ENCODE measurements at places on chromosomes 1 and 21. TPM values are rescaled to one million over a fixed set of nuclear protein-coding genes. Genes with fewer than 3 reads are reported as not detected.
A peak's percentile ranks its signal among the peaks of the same experiment; 100 is the strongest.

The CFHR5 gene
- not detected for total RNA-seq

DNA sequence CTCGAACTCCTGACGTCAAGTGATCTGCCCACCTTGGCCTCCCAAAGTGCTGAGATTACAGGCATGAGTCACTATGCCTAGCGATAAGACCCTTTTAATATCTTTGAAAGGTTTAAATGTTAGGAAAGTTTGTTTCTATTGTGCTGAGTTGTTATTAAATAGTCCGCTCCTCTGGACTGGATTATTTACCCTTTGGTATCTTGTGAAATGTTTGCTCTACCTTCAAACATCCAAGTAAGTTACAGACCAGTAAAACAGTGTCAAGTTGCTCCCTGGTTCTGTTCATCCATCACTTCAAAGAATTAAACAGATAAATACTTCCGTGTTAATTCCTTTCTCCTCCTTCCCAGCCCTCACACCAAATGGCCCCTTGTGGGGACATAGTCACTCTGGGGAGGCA lies 44.8 kb downstream of the CASQ2 start:
- DNase-seq, result no peak
- no peaks in the 10 kb centered on the region for H3K4me1 ChIP-seq
- no peaks in the 10 kb centered on the region for H3K27me3 ChIP-seq

The ANGPTL7 gene
- not detected for total RNA-seq

The CHAF1B gene
- total RNA-seq, result 19.4 TPM

The SLC35F3 gene
- 1.5 TPM for total RNA-seq

- H3K4me1 ChIP-seq, result peaks cover 36% of the 10 kb centered on the region
- H3K27me3 ChIP-seq, result no peaks in the 10 kb centered on the region
- DNase-seq, result no peak
- peak overlapping the region; percentile 8 for H3K27ac ChIP-seq
- no peak overlapping the region for H3K4me3 ChIP-seq
These were observed 155.4 kb downstream of the SLC45A1 start for GRCh38 chr1:8473121-8473875.

DNA sequence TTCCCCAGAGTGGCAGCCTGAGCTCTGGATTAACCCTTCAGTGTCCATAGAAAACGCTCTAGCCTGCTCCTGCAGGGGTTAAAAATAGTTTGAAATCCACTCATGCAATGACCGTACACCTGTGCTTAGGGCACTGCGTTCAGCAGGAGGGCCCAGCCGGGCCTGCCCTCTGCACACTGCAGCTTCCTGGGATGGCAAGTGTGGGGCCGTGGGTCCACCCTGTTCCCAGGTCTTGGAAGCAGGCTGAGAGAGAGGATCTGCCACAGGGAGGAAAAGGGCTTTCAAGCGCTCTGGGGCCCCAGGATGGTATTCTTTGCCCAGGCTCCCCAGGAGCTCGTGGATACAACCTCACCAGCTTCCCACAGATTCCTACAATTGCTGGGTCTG lies 1.5 kb upstream of the S100B start:
- no peak for DNase-seq
- H3K4me3 ChIP-seq, result no peak overlapping the region
- H3K36me3 ChIP-seq, result no peaks in the 10 kb centered on the region
- H3K27me3 ChIP-seq, result no peaks in the 10 kb centered on the region
- peaks cover 22% of the 10 kb centered on the region for H3K4me1 ChIP-seq

- H3K27me3 ChIP-seq, result no peaks in the 10 kb centered on the region
- H3K4me1 ChIP-seq, result no peaks in the 10 kb centered on the region
- no peak overlapping the region for H3K4me3 ChIP-seq
- no peaks in the 10 kb centered on the region for H3K36me3 ChIP-seq
These were observed 4.5 kb upstream of the ANKRD13C start for GRCh38 chr1:70358921-70359564.

- no peaks in the 10 kb centered on the region for H3K27me3 ChIP-seq
- no peak overlapping the region for H3K4me3 ChIP-seq
These were observed 73.4 kb downstream of the SH3BGR start for GRCh38 chr21:39525129-39525528.

Measured in neural progenitor cell (in vitro differentiated cells).